ENCODE measurements at places on chromosomes 3 and 15.

- no peak for DNase-seq
These were observed 2.9 kb downstream of the KLHL24 start for GRCh38 chr3:183638101-183638852.

DNA sequence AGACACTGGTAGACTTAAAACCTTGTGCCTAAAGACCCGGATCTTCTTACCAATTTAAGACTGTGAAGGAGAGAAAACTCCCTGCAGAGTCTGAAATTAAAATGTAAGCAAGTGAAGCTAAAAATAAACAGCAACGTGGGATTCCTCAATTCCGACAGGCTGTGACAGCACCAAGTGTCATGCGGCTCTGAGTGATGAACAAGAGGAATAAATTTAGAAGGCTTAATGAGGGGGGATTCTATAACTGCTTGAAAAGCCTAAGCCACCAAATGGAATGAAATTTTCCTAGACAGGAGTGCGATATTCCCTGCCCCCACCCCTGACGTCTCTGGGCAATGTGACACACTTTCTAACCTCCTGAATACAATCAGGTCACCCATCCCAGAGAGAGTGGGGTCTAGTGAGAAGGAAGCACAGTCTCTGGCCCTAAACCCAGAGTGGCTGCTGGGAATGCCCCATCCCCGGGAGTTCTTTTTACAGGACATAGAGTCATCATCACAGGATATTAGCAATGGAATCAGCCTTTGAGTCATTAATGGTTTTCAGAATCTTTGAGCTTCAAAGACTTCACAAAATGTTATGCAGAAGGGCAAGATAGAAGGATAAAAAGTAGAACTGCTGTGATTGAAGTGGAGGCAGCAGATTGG, 114.3 kb downstream of the EDEM1 start:
- DNase-seq: peak; percentile 71

DNA sequence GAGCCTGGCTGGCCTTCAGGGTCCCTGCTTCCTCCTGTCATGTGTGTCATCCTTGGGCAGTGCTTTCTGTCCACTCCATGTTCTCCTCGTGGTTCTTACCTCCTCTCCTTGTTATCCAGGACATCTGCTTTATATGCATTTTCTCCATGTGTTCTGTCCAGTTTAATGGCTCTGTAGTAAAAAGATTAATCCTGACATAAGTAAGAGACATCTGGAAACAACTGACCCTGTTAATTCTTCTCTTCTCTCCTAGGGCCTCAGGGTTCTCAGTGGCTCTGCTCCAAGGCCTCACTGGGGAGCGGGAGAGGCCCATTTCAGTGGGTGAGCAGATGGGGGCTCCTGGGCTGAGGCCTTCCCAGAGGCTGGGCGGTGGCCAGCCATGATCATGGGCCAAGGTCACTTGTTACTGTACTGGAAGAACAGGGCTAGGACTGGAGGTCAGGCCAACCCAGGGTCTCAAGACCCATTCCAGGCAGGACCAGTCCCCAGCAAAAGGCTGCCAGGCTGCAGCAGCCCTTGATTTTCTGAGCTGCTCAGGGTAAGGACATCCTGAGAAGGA, 20.2 kb upstream of the CDCP1 start:
- no peak for DNase-seq

DNA sequence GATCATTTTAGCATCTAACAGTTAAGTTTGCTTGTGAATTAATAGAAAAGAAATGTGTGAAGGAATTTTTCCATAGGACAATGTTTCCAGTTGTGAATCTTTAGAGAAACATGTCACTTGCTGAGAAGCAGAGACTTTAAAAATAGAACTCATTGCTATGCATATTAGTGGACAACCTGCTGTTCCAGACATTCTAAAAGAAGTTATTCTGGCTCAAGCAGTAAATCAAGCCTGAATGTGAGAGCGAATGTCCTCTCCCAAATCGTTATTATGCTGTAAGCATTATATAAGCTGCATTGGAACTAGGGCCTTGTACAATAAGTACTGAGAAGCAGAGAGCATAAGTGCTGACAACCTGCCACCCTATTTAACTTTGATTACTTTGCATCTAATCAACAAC, 990.9 kb downstream of the PLOD2 start:
- no peak for DNase-seq

DNA sequence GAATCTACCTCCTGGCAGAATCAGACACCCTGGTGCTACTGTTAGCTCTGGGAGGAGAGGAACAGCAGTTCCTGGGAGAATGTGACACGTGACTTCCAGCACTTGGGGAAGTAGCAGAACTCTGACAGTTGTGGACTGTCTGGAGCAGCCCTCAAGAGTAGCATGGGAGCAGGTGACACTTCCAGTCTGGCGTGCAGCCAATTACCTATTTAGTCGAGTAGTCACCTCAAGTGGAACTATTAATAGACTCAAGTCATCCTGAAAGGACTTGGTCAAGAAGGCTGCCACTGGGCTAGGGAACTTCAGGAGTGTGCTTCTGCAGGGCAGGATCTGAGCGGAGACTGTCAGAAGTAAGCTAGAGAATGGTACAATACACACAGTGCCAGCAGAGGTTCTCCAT, 62.3 kb downstream of the MTHFS start:
- peak; percentile 32 for DNase-seq

DNA sequence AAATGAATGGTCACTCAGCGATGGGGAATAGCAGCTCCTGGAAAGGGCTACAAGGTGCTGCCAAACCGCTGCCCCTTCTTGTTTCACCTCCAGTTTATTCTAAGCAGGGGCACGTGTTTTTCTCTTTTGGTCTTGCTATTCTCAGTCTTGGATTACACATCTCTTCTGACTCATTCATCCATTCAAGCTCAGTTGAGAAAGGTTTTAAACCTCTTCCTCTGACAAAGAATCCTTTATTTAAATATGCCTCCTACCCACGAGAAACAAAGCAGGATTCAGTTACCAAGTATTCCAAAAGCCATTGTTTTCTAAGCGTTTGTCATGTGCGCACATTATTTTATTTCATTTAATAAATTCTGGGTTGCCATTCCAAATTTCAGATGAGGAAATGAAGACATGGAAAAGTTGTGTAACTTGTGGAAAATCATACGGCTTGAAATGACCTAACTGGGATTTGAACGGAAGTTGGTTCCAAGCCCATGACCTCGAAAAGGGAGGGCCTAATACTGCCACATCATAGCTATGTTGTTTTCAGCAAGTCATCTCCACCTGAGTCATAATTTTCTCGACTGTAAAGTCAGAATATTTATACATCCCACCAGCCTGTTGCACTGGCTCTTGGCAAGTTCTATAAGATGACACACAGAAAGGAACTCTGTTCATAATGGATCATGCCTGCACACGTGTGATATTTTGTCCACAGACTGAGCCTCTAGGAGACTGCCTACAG, 292.0 kb upstream of the SLCO3A1 start:
- no peak for DNase-seq

GRCh38 chr3:191301017-191301416, 28.2 kb upstream of the CCDC50 start:
- DNase-seq: peak; percentile 62

GRCh38 chr3:14145236-14145635, 20.4 kb downstream of the TMEM43 start:
- DNase-seq: no peak

DNA sequence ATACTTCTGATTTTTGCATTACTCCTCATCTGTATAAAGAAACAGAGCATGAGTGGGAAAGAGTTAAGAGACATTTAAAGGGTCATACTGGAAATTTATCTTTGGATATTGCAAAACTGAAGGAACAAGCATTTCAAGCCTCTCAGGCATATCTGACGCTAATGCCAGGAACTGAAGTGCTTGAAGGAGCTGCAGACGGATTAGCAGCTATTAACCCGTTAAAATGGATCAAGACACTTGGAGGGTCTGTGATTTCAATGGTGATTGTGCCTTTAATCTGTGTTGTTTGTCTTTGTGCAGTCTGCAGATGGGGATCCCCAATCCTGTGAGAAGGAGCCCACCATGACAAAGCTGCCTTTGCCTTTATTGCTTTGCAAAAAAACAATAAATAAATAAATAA, 202.5 kb upstream of the UBE3A start:
- DNase-seq: no peak

DNA sequence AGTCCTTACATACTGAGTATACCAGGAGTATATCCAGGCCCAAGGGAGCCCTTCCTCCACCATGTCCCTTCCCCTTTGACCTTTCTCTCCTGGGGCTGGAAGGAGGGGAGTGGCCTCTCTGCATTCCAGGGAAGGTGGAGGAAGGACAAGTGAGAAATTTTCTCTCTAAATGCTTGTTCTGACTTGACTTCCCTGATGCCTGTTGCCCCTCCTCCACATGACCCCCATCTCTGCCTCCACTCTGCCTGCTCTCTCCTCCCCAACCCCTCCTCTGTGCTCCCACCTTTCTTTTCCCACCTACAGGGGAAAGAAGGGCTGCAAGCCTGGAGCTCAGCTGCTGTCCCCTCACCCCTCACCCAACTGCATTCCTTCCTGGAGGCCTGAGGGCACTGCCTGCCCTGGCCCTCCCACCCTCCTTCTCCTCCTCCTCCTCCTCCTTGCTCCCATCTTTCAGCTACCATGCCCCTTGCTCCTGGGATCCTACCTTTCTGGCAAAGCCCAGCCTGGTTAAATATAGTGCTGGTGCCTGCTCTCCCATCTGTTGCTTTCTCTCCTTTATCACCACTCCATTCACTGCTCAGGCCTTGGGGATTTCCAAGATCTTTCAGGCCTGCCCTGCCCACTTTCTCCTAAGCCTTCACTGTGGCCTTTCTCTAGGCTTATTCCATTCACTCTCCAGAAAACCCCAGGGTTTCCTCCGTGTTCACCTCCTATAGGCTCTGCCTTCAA, 8.5 kb upstream of the DAG1 start:
- peak; percentile 21 for DNase-seq

DNA sequence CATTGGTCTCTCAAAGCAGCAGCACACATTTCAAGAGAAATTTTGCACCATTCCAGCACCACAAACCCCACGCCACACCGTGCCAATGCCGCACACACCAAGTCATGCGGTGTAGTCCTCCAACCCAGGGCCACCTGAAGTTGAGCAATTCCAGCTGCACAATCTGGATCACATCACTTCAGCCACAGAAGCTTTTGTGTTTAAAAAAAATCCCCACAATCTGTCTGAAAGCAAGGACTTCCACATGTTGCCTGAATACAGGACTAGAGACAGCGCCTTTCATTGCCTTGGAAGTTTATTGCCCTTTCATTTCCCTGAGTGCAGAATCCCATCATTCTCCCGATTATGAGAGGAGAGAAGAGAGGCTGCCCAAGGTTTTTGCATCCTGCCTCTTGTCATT, 175.6 kb upstream of the BCL6 start:
- no peak for DNase-seq

DNA sequence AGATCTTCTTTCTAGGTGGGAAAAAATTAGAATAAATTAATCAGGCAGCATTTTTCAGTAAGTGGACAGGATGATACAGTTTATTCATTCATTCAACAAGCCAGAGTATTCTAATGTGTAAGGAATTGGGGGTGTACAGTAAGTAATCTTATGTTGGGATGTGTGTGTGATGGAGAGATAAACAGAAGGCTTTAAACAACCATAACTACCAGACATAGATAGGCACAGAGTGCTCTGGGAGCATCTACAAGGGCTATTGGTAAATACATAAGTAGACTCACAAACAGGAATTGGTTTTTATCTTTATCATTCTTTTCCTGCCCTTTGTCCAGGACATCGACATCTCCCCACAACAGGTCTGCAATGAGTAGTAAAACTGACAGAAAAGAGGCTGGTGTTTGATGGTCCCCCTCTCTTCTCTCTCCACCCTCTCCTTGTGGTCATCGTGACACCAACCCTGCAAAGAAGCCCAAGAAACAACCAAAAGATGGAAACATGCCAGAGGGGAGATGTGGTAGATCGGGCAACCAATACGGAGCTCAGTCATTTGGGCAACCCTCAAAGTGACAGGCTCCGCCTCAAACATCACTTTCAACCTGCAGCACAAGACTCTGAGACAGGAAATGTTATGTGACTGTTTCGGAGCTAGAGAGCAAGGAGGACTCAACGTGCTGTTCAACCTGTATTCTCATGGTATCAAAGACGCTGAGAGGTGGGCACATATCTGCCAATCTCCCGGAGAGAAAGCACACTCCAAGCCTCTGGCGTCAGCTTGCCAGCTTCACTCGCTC, 28.7 kb upstream of the B3GNT5 start:
- no peak for DNase-seq

DNA sequence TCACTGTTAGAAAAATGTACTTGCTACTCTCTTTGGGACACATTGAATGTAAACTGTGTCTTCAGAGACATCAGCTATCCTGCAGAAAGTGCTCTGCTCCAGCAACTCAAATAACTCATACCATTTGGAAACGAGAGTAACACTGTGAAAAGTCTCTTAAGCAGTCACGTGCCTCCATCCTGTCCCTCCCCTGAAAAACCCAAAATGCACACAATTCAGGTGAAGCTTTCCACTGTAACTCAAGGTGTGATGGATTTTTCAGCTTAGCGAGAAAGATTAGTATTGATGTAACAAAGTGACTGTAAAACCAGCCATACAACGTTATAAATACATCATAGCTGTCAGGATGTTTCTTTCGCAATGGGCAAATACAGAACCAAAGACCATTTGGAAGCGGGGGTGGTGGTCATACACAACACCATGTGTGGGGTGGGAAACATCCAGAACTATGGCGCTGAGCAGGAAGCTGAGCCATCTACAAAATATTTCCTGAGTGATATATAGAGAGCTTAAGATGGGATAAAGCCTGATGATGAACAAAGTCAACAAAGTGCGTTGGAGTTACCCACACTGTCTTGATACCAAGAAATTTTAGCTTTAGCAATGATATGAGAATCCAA, 332.3 kb downstream of the FOXP1 start:
- DNase-seq: no peak

- no peak for DNase-seq
These were observed 1.2 kb downstream of the SNX22 start for GRCh38 chr15:64152507-64153387.

DNA sequence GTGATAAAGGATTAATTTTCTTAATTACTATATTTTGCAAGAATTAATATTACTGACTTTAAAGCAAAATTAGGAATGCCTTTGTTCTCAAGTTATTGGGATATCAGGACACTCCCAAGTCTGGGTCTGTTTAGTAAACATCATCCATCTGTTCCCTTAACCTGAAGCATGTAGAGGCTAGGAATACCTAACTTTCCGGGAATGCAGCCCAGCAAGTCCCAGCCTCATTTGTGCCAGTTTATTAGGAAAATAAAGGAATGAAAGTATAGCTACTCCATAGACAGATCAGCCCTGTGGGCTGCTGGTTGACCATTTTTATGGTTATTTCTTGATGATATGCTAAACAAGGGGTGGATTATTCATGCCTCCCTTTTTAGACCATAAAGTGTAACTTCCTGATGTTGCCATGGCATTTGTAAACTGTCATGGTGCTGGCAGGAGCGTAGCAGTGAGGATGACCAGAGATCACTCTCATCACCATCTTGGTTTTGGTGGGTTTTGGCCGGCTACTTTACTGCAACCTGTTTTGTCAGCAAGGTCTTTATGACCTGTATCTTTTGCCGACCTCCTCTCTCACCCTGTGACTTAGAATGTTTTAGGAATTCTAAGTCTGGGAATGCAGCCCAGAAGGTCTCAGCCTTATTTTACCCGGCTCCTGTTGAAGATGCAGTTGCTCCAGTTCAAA, 540.2 kb downstream of the NAALADL2 start:
- no peak for DNase-seq

GRCh38 chr15:65032801-65033537, 3.5 kb upstream of the MTFMT start:
- peak; percentile 80 for DNase-seq

- no peak for DNase-seq
These were observed 356.2 kb downstream of the RBMS3 start for GRCh38 chr3:29637068-29637467.

All from suppressor macrophage treated with lipopolysaccharide for 1 hour (primary cell).